ENCODE measurements at places on chromosomes 2 and 18.
A peak's percentile ranks its signal among the peaks of the same experiment; 100 is the strongest.

GRCh38 chr2:63013438-63013837, 37.2 kb upstream of the OTX1 start:
- no peak for DNase-seq

GRCh38 chr2:119549241-119549640, 5.0 kb downstream of the CFAP221 start:
- no peak for DNase-seq

- DNase-seq, result no peak
These were observed 153.7 kb upstream of the VRK2 start for GRCh38 chr2:57892920-57893319.

GRCh38 chr18:70188113-70188512, 17.4 kb downstream of the RTTN start:
- no peak for DNase-seq

- DNase-seq, result peak; percentile 76
These were observed 32.5 kb upstream of the CD28 start for GRCh38 chr2:203673933-203674332.

DNA sequence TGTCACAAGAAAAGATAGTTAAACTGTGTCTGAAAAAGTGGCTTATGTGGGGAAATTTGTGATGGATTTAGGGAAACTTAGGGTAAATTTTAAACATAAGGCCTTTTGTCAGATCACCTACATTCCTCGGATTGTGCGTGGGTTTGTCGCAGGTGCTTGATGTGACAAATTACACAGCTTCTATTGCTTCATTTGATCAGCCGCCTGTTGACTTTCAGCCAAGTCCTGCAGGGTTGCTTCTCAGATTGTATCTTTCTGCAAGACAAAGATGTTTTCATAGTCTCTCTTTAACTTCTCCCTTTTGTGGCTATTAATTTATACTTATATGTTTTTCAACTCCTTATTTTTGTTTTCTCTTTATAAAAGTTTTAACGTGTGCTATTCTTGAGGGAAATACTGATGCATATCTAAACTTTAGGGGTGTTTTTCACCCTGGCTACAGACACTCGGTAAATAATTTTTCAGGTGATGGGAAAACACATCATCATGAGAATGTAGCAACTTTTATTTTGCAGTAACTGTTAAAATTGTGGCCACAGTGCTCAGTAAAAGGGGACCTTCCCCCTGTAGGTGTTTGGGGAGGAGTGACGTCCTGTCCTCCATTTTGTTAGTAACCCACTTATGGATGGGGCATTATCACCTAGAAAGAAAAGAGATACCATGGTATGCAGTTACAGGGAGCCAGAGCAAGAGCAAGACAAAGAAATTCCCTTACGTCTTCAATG, 31.4 kb downstream of the GALM start:
- no peak for DNase-seq

GRCh38 chr2:8481463-8482009, 200.3 kb upstream of the ID2 start:
- DNase-seq, result peak; percentile 60

GRCh38 chr2:172927641-172928357, 147.8 kb upstream of the MAP3K20 start:
- no peak for DNase-seq

DNA sequence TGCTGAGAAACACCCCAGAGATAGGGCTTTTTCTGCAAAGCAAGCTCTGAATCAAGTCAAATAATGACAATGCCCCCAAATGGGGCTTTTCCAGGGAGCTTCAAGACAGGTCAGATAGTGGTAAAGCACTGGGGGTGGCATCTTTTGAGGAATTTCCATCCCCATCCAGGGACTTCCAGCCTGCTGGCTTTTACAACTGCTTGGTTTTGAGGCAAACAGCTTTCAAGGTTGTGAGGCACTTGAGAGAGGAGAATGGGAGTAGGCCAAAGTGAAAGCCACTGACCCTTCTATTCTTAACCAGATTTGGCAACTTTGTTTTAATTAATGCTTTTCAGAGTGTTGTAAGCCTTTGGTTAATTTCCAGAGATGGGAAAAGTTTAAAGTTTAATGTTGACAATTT, 762.0 kb upstream of the POU3F3 start:
- DNase-seq, result no peak

- DNase-seq, result no peak
These were observed 171.9 kb upstream of the GATA6 start for GRCh38 chr18:21997207-21998143.

GRCh38 chr2:19580830-19581229, 222.4 kb upstream of the OSR1 start:
- no peak for DNase-seq

- DNase-seq, result no peak
These were observed 121.0 kb downstream of the SPOPL start for GRCh38 chr2:138622613-138623012.

DNA sequence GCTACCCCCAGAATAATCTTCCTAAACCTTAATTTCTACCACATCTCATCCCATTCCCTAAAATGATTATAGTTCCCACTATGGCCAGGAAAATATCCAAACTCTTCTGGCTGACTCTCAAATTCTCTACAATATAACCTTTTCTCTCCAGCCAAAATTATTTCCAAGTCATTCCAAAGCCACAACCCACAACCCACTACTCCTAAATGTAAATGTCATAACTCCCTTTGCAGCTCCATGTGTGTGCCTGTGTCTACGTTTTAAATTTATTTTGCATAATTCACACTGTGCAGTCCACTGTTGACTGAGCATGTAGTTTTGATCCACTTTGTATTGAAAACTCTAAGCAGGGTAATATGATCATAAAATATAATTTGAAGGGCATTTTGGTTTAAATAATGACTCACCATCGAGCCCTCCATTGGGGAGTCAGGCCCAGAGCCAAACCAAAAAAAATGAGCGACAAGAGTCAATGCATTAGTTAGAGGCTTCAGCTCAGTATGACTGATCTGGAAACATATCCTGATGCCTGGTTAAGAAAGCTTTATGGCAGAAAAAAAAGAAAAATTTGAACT, 171.0 kb downstream of the AFF3 start:
- no peak for DNase-seq

GRCh38 chr18:30987467-30988241, 54.9 kb downstream of the DSC3 start:
- no peak for DNase-seq

DNA sequence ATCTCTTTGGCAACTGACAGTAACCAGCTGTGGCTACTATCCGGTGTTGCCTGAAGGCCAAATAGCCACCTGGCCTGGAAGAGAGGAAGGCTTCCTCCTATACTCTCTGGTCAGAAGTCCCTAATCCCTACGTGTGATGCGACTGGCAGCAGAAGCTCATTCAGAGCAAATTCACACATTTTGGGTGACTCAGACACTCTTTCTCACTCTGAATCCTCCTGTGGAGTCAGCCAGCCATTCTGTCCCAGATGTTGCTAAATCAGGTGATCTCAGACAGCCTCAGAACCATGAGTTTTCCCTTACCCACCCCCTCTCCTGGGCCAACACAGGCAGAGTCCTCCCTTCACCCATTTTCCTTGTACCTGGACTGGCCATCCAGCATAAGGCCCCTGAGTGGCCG, 34.7 kb downstream of the CFAP53 start:
- no peak for DNase-seq

DNA sequence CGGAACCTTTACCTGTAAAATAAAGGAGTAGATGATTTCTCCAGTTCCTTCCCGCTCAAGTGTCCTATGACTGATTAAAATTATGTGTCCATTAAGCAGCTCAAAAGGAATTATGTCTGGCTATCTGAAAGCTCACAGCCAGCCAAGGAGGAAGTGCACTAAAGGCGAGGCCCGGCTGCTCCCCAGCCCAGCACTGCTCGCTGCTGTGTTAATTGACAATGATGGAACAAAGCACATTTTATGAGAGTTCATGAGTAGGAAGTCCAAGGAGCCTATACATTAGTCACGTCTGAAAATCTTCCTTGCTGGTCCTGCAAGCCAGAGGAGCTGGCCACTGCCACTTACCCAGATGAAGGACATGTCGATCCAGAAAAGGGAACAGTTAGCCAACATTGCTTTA, 14.3 kb downstream of the TTC32 start:
- DNase-seq, result no peak

GRCh38 chr18:79637921-79638909, 41.4 kb upstream of the CTDP1 start:
- no peak for DNase-seq

- DNase-seq, result no peak
These were observed 115.8 kb upstream of the SETBP1 start for GRCh38 chr18:44564922-44565321.

GRCh38 chr2:173962583-173963110, 2.5 kb downstream of the SP3 start:
- DNase-seq, result no peak

GRCh38 chr2:143833015-143833660, 686.8 kb downstream of the ZEB2 start:
- DNase-seq, result no peak

GRCh38 chr2:98647636-98648035, 39.2 kb downstream of the UNC50 start:
- DNase-seq, result no peak

- no peak for DNase-seq
These were observed 3.8 kb upstream of the GCC2 start for GRCh38 chr2:108444941-108445840.

- no peak for DNase-seq
These were observed 62.3 kb downstream of the ESCO1 start for GRCh38 chr18:21538230-21538629.

DNA sequence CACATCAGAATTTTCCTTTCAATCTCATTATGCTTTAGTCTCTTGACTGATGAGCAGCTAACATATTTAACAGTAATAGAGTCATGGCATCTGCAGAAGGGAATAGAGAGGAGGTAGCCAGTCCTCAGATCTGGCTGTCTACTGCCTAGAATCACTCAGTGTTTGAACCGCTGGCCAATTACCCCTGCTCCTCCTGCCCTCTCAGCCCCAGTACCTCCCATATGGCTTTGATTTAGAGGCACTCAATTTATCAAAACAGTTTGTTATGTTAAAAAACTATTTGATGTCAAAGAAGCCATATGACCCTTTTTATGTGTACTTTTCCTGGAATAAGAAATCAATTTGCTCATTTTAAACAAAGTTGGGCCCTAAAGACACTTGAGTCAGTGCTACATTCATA, 355.2 kb downstream of the CMPK2 start:
- no peak for DNase-seq

DNA sequence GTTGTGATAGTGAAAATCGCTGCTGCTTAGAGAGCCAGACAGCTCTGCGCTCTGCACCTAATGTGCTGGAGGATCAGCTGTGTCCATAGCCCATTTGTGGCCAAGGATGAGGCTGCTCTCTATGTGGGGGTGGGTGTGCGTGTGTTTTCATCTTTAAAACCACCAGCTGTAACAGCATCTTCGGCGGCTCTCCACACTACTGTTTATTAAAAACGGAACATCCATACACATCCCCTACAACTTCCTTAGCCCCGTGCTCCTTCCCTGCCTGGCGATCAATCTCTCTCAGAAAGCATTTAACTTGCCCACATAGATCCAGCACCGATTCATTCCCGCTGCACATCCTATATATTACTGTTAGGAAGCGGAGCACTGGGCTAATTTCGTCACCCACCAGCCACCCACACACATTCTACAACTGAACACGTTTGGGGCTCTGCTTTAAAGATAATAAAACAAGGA, 1.6 kb downstream of the CELF4 start:
- DNase-seq, result no peak

DNA sequence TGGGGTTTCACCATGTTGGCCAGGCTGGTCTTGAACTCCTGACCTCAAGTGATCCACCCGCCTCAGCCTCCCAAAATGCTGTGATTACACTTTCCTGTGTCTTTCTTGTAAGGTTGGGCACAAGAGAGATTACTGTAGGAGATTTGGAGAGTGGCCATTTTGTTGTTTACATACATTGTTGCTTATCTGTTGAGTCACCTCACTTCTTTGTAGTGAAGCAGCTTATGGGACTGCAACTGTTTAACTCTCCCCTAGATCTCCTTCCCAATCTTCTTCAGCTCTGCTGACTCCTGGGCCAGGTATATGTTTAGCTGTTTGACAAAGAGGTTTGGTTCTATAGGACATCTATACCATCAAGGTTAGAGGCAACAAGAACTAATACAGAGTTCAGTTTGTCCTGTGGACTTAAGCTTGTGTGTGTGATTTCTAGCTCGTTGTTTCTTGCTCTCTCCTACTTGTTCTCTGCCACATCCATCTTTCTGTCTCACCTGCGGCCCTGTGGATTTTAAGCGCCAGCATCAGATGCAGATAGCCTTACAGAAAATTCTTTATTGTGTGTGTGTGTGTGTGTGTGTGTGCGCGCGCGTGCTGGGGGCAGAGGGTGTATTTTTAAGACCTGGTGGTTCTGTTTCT, 95.4 kb downstream of the HAUS1 start:
- DNase-seq, result no peak

- no peak for DNase-seq
These were observed 29.5 kb downstream of the OSBPL6 start for GRCh38 chr2:178223806-178224205.

- no peak for DNase-seq
These were observed 40.5 kb upstream of the ATG16L1 start for GRCh38 chr2:233210843-233211547.

DNA sequence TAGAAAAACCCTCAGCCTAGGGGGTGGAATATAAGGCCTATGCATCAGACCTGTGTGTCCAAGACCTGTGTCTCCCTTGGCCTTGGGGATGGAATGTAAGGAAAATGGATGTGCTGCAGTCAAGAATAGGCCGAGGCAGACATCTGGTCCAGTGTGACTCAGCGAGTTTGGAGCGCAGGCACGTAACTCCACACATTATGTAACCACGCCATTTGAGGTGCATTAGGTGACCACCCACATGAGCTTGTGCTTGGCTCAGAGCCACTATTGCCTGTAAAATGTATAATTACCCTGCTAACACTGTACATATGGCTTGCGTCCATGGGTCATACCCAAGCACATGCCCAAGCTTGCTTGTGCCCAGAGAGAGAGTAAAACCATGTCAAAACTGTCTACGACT, 580.9 kb upstream of the HNMT start:
- DNase-seq, result no peak

DNA sequence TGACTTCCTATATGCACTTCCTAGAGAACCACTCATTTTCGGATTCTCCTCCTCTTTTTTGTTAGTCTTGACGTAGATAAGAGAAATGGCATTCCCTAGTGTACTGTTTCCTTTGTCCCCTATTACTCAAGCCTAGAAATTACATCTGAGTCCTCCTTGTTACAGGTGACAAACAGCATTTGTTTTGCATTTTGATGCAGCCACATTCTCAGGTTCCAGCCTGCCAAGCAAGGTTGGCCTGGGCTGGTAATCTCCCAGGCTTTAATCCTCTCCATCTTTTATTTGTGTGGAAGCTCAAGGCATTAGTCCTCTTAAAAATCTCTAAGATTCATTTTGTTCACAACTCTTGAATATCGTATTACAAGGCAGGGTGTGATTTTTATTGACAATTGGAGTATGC, 318.0 kb upstream of the NRP2 start:
- DNase-seq, result no peak

- DNase-seq, result no peak
These were observed 2.1 kb downstream of the MARCHF7 start for GRCh38 chr2:159714247-159714930.

- no peak for DNase-seq
These were observed 39.6 kb downstream of the POLR1A start for GRCh38 chr2:86066007-86066578.

DNA sequence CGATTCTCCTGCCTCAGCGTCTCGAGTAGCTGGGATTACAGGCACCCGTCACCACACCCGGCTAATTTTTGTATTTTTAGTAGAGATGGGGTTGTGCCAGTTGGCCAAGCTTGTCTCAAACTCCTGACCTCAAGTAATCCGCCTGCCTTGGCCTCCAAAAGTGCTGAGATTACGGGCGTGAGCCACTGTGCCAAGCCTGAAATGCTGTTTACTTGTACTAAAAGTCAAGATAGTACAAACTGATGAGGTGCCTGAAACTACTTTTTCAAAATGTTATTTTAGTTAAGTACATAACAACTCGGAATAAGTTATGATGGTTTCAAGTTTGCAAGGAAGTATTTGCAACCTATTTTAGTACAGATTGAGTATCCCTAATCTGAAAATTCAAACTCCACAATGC, 85.7 kb downstream of the CEP192 start:
- DNase-seq, result no peak

Measured in T-helper 2 cell treated with Interferon-gamma antibody and Interleukin-4, amounts not matched to agents 5 μg/mL and 100 μg/mL, for 36 hours (primary cell).